ENCODE measurements at places on chromosomes 5 and 9.

GRCh38 chr9:3329361-3329760 is 196.4 kb downstream of the RFX3 start:
- no peak for DNase-seq

DNA sequence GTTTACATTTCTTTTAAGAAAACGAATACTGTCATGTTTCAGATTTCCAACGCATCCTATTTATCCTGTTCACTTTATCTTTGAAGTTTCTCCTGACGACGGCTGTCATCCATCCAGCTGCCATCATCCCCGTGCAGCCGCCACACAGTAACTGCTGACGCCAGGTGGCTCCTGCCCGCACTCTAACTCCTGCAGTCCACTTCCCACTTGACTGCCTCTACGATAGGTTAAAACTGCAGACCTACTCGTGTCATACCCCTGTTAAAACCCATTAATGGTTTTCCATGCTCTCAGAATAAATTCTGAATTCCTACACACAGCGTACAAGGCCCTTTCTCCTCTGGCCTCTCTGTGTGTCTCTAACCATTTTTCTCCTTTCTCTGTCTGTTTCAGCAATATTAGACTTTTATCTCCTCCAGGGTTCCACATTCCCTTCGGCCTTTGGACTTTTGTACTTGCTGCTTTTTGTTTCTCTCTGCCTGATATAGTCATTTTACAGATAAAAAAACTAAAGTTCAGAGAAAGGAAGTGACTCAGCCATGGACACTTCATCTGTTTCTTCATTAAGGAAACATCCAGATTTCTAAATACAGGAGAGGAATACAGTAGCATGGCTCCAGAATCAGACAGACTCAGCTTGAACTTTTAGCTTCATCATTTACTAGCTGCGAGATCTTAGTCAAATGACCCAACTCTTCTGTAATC is 84.9 kb downstream of the ADAMTS12 start:
- DNase-seq = no peak

GRCh38 chr5:133900534-133901270 is 67.7 kb downstream of the C5orf15 start:
- no peak for DNase-seq

DNA sequence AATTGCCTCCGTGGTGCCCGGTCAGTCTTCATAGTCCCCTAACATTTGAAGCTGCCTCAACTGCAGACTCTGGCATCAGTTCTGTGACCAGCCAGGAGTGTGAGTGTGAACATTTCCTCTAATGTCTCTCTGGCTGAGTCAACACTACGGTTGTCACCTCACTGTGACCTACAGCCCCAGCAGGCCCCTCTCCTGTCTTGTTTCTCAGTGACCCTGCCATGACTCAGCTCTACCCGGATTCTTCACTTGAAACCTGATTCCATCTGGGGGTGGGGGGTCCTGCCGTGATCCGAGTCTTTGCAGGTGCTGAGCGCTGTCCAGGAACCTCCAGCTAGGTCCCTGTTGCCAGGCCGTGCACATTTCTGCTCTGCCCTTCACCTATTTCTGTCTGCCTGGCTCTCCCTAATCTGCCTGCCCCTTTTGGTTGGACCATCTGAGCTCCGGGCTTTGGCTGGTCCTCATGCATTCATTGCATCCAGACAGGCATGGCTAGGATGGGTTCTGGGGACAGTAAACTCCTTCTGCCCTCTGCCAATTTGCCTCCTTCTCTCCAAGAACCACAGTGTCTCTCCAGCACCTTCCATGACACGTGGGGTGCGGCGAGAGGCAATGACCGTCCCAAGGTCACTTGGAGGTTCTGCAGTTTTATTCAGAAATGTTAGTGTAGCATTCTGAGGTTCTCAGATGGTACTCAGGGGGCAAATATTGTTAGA is 24.2 kb downstream of the STC2 start:
- DNase-seq = no peak

- no peak for DNase-seq
These were observed 59.6 kb downstream of the LRRTM2 start for GRCh38 chr5:138815529-138815928.

GRCh38 chr5:160105686-160106360 is 13.4 kb downstream of the PWWP2A start:
- DNase-seq = no peak

DNA sequence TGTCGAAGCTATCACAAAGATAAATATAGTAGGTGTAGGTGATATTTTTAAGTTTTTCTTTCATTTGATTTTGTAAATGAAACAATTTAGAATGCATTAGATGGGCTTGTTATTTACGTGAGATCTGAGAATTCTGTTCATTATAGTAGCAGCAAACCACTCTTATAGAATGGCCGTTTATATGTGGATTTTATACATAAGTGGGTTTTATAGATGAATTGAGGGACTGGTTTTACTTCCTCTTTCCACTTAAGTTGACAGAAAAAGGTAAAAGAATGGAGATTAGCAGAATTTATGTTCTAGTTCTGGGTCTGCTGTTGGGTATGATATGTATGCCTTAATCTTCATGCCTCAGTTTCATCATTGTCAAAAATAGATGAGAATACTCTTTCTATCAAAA is 5.6 kb downstream of the RMI1 start:
- DNase-seq = no peak

DNA sequence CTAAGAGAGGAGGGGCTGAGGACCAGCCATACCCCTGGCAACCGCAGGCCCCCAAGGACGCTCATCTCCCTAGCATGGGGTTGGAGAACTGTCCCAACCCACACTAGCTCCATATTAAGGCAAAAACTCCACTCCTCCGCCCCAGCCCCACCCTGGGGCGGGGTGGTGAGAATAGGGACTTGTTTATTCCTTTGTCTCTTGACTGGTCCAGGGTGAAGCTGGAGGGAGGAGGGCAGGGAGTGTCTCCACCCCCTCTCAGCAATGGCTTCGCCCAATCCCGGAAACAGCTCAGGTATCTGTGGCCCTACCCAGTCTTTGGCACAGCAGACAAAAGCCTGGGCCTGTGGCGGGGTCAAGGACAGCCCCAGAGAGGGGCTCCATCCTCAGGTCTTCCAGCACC is 16.9 kb downstream of the PRRX2 start:
- DNase-seq = no peak

DNA sequence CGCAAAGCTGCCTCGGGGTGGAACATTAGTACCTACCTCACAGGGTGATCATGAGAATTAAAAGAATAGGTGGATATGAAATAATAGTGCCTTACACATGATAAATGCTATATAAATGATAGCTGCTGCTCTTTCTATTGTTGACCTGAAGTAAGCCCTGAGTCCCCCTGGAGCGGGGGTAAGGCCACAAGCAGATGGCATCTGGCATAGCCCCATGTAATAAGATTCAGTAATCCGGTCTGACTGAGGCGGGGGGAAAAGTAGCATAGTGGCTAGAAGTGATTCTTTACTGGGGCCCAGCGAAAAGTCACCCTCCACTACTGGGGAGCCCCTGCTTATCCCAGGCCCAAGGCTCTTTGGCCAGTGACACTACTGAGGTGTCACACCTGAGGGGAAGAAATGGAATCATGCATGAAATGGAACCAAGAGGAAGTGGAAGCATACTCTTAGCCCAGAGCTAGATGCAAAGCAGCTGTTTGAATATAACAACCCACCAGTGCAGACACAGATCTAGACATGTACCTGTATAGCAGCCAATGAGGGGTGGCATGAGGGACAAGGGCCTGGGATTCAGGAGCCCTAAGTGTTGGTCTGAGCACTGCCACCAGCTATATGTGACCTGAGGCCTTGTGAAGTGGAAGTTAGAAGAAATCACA is 16.1 kb upstream of the FGFR4 start:
- no peak for DNase-seq

DNA sequence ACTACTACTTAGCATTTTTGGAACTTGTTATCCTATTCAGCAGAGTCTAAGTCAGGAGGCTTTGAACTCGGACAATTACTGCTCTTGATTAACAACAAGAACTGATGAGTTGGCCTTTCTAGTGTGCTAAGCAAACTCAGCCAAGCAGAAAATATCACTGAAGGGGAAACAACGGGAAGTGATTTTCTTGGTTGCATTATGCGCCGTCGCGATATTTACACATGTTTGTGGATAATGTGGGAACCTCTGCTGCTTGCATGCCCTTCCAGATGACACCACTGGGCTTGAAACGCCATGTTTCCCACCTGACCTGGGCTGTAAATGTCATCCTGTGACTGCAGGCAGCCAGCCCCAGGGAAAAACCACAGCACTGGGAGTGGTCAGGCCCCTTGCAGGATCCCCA is 205.5 kb downstream of the PAX5 start:
- no peak for DNase-seq

GRCh38 chr9:34139477-34140146 is 13.1 kb upstream of the DCAF12 start:
- DNase-seq = no peak

DNA sequence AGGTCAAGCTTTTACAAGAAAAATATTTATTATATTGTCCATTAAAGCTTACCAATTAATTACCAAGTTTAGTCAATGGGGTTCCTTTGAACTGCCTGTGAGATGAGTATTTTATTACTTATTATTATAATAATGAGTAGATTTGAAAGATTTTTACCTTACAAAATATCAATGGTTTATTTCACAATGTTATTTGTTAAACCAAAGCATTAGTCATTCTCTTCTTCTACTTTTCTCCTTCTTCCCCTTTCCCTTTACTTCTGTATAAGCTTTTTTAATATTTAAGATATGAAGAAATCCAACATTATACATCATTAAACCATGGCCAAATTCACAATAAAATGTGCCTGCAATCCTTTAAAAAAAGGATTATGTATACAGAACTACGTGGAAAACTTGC is 369.5 kb downstream of the ARL15 start:
- no peak for DNase-seq

- no peak for DNase-seq
These were observed 33.5 kb upstream of the LRRC14B start for GRCh38 chr5:157801-158200.

DNA sequence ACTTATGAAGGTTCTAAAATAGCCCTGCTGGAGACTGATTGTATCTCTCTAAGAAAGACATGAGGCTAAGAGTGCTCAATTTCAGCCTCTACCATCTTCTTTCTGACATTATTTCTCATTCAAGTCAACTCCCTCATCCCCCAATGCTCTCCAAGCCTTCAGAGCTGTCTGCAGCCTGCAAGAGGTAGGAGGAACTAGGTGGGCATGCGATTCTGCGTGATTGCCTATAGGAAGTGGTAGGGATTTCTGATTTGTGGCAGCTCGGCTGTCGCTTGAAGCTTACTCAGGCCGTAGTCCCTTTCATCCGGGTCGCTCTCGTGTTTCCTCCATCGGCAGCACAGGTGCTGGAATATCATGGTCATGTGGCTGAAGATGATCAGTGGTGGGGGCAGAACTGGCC is 138.1 kb upstream of the KLF9 start:
- DNase-seq = no peak

GRCh38 chr5:80238778-80239679 is 16.8 kb downstream of the SERINC5 start:
- DNase-seq = no peak

DNA sequence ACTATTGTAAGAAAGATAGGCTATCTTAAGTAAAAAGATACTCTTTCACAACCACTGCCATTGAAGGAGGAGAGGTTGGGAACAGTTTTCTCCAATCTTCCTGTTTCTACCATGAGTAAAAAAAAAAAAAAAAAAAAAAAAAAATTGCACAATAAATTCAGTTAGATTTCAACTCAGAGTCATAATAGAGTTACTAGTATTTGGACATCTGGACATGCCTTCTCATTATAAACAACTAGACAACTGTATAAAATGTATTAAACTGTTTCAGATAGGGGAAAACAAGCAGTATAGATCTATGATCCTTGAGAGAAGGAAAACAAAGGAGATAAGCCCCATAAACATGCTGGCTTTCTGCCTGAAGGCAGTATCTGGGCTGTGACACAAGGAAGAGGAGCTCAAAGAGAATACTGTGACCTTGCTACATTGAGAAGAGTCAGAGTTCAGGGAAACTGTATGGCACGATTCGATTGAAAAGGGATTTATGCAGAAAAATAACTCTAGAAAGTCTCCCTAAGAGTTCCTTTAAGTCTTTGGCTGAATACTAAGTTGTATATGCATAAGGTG is 249.2 kb upstream of the POU5F2 start:
- no peak for DNase-seq

DNA sequence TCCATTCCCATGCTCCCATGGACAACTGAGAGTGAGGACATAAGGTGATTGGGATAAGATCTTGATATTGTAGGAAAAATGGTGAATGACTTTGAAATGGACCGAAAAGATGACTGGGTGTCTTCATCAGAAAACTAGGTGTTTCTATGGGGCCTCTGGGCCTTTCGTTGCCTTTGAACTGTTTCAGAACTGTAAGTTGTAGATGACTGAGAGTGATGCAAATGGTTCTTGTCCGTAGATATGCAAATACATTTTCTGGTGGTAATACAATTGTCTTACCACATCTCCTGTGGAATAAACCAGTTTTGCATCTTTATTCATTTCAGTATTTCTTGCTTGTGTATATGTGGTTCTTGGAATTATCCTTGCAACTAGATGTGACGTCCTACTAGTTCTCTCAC is 16.0 kb upstream of the TEX48 start:
- no peak for DNase-seq

- DNase-seq = no peak
These were observed 38.1 kb upstream of the SSBP2 start for GRCh38 chr5:81789033-81789432.

- DNase-seq = no peak
These were observed 11.1 kb downstream of the FPGS start for GRCh38 chr9:127813686-127814226.

- DNase-seq = no peak
These were observed 23.0 kb downstream of the DNAJA1 start for GRCh38 chr9:33048054-33048465.

DNA sequence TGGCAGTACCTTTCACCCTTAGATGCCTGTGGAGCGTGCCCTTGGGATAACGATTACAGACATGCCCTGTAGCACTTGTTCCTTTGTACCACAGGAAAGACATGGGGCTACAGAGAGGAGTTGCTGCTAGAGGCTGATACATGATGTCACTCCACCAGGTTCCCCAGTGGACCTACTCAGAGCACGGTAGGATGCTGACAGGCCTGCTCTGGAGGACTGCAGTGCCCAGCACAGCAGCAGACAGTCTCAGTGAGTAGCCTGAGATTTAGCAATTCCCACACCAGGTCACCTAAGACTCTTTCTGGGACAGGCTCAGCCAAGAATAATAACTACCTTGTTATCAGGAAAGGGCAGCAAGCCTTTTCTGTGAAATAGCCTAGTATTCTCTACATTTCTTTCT is 28.8 kb downstream of the PDE4D start:
- DNase-seq = no peak

- no peak for DNase-seq
These were observed 158.9 kb upstream of the EGFLAM start for GRCh38 chr5:38099205-38100168.

DNA sequence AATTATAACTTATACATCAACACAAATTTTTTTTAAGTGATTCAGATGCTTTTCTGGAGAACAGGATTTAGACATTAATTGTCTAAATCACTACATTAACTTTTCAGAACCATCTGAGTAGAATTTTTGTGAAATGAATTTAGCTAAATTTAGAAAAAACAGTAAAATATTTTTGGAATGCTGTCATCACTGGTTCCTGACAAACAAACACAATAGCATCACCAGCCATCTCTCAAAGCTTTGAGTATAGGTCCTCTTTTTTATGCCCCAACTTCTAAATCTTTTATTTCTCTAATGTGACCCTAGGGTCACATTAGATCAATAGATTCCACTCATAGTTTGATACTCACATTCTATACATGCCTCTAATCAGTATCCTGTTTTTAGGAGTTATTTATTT is 104.6 kb downstream of the PRR16 start:
- DNase-seq = no peak

- DNase-seq = no peak
These were observed 158.2 kb upstream of the FST start for GRCh38 chr5:53322257-53322656.

GRCh38 chr5:159987031-159987674 is 21.8 kb upstream of the TTC1 start:
- DNase-seq = peak; percentile 60

GRCh38 chr9:8025551-8025950 is 226.0 kb upstream of the DMAC1 start:
- DNase-seq = no peak
